ENCODE measurements at places on chromosomes 12 and 14.

- no peak for DNase-seq
Measured at GRCh38 chr12:129226005-129226404, 372.7 kb downstream of the GLT1D1 start.

- no peak for DNase-seq
Measured at GRCh38 chr12:50686976-50687375, 76.9 kb upstream of the ATF1 start.

DNA sequence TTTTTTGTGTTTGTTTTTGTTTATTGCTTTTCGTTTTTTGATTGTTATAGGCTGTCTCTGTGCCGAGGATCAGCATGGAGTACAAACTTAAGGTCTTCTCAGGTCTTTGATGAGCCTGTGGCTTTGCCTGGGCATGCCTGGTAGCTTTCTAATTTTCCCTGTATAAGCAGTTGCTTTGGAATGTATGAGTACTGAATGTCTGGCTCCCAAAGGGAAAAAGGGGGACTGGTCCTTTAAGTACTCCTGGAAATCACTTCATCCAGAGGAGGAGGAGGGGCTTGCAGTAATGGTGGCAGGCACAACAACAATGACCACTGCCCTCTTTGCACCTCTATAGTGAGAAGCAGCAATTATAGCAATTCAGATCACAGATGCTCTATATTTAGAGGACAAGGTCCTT, 67.6 kb upstream of the TTC7B start:
- DNase-seq = no peak

- no peak for DNase-seq
Measured at GRCh38 chr12:62707939-62708338, 227.0 kb downstream of the PPM1H start.

DNA sequence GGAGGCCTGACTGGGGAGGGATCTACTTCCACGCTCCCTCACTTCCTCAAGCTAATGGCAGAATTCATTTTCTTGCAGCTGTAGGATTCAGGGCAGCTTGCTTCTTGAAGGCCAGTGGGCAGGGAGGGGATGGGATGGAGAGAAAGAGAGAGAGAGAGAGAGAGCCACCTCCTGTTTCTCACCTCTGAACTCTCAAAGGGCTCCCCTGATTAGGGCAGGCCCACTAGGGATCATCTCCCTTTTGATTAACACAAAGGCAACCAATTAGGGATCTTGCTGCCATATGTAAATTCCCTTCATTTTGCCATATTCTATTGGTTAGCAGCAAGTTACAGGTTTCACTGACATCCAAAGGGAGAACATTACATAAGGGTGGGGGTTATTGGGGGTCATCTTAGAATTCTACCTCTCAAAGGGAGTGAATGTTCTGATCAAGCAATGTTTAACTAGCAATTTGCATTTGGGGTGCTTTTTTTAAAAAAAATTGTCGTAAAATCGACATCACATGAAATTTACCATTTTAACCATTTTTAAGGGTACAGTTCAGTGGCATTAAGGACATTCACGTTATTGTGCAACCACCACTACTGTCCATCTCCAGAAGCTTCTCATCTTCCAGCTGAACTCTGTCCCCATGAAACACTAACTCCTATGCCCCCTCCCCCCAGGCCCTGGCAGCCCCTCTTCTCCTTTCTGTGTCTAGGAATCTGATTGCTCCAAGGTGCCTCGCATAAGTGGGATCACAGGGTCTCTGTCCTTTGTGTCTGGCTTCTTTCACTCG, 47.3 kb upstream of the NCOR2 start:
- DNase-seq = no peak

DNA sequence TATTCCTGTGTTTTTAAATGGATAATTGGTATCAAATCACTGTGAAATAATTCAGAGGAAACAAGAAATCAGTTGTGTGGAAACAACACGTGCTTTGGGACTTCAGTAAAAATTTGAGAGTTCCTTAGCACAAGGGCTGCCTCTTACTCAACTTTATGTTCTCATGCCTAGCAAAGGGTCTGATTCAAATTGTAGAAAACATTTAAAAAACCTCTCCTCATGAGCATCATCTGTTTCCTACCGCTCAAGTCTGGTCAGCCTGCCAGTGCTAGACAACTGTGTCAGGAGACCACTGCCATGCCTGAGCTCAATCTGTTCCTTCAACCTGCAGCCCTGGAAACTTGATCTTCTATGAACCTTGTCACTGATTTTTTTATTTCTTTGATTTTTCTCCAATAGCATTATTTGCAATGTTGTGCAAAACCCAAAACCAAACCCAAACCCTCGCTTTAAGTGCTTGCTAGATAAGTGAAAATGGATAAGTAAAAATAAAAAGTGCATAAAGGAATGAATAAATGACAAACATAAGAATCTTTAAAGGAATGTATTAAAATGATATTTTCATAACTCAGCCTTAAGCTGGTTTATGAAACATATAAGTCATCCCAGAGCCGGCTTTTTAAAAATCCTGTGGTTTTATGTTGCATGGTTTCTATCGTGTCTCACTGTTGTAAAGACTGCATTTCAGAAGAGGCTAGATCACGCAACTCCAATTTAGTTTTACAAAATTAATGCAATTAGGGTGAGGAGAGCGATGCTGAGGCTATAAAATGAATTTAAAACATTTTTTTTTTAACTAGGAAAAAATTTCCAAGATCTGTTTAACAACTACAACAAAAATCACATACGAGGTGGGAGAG, 361.2 kb upstream of the PDE3A start:
- DNase-seq = no peak

- peak; percentile 61 for DNase-seq
Measured at GRCh38 chr12:57549909-57550640, at the start of gene KIF5A. Gene KIF5A (plus strand): TSS chr12:57550044. CDS start chr12:57550272, 228 bp downstream.

GRCh38 chr14:59310633-59311032, 122.2 kb downstream of the DAAM1 start:
- DNase-seq = no peak

- DNase-seq = no peak
Measured at GRCh38 chr12:25087596-25087995, 107.4 kb downstream of the DNAI7 start.

DNA sequence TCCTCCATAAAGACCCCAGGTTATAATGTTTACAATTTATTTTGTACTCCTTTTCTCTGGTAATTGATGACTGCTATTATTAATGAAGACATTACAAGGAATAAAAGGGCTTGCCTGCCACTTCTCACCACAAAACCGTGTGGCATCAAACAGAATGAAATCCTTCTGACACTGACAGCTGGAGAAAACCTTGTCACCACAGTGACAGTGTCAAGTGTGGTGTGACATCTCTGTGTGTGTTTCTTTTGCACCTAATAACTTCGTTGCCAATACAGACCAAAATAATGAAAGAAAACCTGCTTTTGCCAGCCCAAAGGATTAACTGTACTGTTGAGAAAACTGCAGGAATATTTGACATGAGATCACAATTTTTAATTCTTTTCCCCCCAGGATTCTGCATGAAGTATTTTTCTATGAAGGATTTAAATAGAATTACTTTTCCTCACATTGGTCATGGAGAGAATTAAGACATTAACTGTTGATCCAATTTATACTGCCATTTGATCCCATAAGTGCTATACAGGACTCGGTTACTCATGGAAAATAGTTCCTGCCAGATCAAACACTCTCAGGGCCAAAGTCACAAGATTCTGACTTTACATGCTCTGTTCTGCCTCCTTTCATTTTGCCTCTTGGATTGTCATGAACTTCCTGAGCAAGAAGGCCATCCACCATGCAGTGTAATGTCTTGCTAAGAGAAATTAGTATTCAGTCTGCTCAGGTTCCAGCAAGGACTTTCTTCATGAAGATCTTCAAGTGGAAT, 60.4 kb upstream of the IFNG-AS1 start:
- no peak for DNase-seq

GRCh38 chr14:72146241-72146640, 214.0 kb downstream of the RGS6 start:
- no peak for DNase-seq

DNA sequence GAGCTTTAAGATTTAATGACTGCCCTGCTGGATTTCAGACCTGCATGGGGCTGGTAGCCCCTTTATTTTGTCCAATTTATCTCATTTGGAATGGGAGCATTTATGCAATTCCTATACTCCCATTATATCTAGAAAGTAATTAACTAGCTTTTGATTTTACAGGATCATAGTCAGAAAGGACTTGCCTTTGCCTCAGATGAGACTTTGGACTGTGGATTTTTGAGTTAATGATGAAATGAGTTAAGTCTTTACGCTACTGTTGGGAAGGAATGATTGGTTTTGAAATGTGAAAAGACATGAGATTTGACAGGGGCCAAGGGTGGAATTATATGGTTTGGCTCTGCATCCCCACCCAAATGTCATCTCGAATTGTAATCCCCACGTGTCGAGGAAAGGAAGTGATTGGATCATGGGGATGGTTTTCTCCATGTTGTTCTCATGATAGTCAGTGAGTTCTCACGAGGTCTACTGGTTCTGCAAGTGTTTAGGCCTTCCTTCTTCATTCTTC, 213.1 kb upstream of the DCN start:
- no peak for DNase-seq

DNA sequence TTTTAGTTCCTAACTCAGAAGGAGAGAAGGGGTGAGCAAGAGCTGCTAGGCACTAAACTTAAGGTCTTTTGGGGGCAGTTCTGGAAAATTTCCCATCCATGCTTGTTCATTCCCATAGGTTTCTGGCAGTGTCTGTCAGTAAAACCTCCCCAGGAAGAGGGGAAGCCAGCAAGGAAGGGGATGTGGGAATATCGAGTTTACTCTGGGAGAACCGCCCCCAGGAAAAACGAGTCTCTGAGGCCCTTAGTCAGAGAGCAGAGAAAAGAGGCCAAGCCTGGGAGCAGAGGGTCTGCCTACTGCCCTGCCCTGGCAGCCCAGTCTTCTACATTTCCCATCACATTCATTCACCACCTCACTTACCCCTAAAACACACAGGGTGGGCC, 55.9 kb downstream of the TMCC3 start:
- no peak for DNase-seq

- DNase-seq = no peak
Measured at GRCh38 chr12:131911851-131912477, 17.1 kb upstream of the PUS1 start.

DNA sequence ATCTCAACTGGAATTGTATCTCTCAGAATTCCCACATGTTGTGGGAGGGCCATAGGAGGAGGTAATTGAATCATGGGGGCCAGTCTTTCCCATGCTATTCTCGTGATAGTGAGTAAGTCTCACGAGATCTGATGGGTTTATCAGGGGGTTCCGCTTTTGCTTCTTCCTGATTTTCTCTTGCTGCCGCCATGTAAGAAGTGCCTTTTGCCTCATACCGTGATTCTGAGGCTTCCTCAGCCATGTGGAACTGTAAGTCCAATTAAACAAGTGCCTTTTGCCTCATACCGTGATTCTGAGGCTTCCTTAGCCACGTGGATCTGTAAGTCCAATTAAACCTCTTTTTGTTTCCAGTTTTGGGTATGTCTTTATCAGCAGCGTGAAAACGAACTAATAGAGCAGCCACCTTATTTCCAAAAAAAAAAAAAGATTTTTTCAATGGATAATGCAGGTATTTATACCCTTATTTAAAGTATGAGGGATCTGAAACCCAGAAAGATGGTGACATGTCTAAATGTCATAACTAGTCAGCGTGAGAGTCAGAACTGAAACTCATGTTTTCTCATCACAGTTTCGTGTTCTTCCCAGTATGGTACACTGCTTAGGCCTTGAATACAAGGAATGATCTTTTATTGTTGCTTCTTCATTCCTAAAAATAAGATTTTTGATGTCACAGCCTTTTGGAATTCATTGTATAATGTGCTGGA, 89.6 kb downstream of the ERC1 start:
- DNase-seq = no peak

- DNase-seq = no peak
Measured at GRCh38 chr14:77026166-77026929, 2.2 kb downstream of the IRF2BPL start.

DNA sequence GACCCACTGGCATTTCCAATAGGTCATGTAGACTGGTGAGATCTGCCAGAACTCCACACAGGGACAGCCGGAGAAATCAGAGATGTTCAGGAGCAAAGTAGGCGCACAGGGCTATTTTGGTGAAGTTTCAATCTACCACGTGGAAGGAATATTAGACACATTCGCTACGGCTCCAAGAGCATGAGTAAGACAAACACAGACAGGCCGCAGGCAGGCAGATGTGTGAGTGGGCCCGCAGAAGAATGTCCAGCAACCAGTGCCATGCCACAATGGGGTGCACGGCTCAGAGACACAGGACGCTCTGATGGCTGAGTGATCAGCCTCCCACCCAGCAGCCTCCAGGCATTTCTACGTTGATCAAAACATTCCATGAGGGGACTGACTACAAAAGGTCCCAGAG, 10.4 kb downstream of the SLC15A4 start:
- DNase-seq = no peak

GRCh38 chr12:112456029-112456428, 37.3 kb downstream of the PTPN11 start:
- no peak for DNase-seq

- DNase-seq = no peak
Measured at GRCh38 chr12:18264581-18265075, 3.3 kb downstream of the PIK3C2G start.

- no peak for DNase-seq
Measured at GRCh38 chr14:55074662-55075061, 23.2 kb downstream of the MAPK1IP1L start.

All from activated CD8-positive, alpha-beta memory T cell treated with anti-CD3 and anti-CD28 coated beads, Interleukin-2, amount 50 U/mL, for 4 hours (primary cell).